ENCODE measurements at places on chromosomes 16 and 17.

DNA sequence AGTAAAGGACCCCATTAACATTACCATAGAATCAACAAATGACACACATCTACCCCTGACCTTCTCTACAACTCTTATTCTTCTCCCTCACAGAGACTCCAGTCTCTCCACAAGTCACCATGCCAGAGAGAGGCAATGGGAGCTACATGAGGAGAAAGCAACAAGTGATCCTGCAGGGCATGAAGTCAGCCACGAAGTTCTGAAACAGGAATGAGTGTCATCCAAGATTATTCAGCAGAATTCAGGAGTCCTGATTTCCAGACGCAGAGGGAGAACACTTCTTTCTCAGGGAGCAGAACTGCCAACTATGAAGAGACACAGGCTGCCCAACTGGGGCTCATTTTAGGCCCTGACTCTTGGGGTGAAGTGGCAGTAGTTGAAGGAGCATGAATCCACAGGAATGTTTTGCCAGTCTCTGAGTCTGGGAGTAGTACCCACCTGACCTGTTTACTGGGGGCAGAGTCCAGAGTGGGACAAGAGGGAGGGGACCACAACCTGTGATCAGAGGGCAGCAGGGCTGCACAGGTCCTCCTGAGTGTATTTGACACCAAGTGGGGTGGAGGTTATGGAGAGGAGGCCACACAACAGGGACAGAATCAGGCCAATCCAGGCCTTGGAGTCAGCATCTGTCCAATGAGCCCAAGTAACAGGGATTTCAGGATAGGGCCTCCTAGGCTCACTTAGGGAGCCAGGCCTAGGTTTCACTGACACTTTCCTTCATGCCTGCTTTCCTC is 2.4 kb upstream of the MTMR4 start:
- no peak for DNase-seq

DNA sequence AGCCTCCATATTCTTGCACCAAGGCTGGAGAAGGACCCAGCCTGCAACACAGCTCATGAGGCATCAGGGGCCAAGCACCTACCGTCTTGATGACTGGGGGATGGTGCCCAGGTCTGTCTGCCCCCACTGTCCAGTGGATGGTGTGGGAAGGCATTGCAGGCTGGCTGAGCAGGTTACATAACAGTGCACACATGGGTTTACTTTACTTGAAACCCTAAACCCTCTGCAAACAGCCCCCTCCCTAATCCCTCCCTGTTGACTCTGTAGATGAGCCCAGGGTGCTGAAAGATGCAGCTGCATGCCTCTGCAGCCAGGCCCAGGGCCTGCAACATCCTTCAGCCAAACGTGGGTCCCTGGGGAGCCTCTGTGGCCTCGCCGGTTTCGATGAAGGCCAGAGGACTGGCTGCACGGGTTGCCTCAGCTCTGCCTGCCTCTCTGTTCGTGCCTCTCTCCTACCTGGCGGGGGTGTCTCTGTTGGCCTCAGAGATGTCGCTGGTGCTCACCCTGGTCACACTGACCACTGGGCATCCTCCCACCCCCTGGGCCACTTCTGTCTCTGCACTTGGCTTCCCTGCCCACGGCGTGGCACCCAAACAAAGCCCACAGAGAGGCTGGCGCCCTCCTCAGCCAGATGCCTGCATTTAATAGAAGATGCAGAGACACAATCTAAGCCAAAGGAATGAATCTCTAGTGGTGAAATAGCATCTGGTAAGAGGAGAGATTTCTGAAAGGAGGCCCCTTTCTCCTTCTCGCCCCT is 95.1 kb downstream of the METRNL start:
- DNase-seq: no peak

DNA sequence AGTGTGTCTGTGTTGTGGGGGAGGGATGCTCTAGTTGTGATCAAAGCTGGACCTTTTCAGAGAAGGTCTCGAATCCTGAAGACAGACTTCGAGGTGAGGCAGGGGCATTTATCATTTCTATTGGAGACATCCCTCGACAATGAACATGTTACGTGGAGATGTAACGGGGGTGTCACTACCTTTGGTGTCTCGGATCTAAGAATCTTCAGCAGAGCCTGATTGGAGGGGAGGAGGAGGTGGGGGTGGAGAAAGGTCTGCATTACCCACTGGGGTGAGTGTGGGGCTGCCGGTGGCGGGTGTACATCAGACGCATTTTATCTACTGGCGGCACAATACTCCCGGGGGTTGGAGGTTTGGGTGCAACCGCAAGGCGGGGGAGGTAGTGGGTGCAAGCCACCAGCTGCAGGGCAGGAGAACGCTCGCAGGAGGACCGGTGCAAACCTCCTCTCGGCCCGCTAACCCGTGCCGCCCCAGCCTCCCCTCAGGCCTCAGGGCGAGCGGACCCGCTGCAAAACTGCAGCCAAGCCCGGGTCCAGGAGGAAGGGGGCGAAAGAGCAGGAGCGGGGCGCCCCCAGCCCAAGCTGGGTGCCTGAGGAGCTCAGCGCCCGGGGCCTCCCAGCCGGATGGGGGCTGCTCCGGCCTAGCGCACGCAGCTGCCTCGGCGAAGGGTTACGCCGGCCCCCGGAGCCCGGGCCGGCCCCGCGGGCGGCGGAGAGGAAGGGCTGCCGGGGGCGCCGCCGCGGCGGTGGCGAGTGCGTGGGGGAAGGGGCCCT is 735 bp downstream of the ZNF652 start:
- DNase-seq: peak; percentile 88

DNA sequence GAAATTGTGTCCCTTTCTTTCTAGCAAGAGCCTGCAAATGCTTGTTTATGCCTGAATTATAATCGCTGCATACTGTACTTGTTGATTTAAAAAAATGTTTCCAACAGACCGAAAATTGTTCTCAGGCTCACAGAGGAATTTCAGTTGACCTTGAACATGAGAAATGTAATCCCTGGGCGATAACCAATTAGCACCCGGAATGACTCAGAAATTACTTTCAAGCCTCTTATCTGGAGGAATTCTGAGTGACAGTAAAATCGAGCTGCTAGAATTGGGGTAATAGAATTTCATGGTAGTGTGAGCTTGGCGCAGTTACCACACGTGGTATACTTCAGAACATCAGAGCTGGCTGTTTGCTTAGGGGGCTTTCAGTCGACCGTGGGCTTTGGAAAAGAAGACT is 139.1 kb upstream of the CACNG3 start:
- no peak for DNase-seq

GRCh38 chr16:78436846-78437245 is 337.4 kb downstream of the WWOX start:
- no peak for DNase-seq

- no peak for DNase-seq
Observed at GRCh38 chr17:82056729-82057621, 5.3 kb downstream of the GPS1 start.

GRCh38 chr17:41741709-41742108 is 7.3 kb upstream of the HAP1 start:
- no peak for DNase-seq

- no peak for DNase-seq
Observed at GRCh38 chr17:37772982-37773381, 28.1 kb upstream of the HNF1B start.

- DNase-seq: no peak
Observed at GRCh38 chr17:57480438-57481196, 224.3 kb downstream of the MSI2 start.

DNA sequence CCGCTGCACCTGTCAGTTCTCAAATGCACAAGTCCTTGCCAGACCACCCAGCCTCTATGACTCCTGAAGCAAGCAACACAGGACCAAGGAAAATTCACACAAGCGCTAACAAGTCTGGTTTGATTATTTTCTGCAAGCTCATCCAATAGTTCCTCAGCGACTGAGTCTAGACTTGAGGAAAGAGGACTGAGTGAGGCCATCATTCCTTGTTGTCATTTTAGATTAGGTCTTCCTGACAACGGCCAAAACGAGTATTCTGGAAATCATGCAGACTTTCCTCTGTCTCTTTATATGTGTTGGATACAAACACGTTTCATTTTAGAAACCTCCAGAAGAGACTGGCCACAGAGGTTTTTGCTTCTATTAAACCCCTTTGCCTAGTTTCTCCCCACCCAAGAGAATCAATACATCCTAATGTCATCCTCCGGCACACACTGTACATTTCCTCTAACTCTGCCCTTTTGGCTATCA is 561 bp downstream of the CCDC47 start:
- DNase-seq: no peak

GRCh38 chr17:68867759-68868516 is 87.3 kb downstream of the ABCA8 start:
- DNase-seq: no peak

DNA sequence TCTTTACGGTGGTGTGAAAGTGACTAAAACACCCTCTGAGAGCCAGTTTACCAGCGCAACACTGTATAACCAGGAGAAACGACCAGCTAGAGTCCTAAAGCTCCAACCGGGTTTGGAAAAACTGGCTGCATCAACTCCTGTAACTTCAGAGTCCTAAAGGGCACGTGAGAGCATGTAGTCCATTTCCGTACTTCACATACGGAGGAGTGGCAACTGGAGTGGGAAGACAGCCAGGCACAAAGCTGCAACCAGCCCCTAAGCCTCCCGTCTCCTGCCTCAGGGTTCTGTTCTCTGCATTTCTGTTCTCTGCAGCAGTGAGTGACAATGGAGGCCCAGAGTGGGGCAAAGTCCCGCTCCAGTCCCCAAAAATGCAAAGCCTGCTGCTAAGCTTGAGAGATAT is 19.2 kb downstream of the TEKT1 start:
- DNase-seq: no peak
